GM19239 (cell line): ENCODE measurements at places on chromosomes 2 and 18.

- DNase-seq = no peak
Observed at GRCh38 chr2:26778098-26778497, 7.8 kb upstream of the CENPA start.

DNA sequence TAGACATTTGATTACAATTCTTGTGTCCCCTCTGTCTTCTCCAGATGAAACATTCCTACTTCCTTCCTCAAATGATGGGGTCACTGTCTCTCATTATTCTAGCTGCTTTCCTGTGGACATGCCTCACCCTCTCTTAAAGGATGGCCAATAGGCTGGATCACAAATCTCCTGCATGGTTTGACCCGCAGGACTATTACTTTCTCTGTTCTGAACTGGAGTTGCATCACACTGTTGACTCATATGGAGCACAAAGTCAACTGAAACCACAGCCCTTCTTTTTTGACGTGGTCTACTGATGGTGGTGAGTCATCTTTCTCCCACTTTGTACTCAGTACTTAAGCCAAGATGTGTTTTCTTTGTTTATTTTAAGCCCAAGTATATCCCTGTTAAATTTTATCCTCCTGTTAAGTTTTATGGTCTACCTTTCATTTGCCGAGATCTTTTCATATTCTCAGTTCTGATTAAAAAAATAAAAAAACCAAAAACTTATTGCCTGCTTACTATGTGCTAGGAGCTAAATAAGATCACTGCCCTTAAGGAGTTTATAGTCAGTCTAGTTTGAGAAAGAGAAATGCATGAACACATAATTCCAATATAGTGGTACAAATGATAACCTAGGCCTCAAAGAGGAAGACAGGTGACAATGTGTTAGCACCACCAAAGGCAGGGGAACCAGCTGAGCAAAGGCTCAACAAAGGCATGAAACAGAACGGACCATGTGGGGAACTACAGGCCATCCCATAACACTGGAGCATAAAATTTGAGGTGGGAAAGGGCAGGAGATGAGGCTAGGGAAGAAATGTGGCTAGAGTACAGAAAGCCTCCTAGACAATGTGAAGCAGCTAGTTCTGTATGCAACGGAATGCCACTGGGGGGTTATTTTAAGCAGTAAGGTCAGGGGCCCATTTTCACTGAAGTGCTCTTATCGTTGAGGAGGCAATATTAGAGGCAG is 67.6 kb upstream of the ZFP36L2 start:
- peak; percentile 77 for DNase-seq

GRCh38 chr2:234533626-234534025 is 36.7 kb upstream of the ARL4C start:
- DNase-seq = no peak

DNA sequence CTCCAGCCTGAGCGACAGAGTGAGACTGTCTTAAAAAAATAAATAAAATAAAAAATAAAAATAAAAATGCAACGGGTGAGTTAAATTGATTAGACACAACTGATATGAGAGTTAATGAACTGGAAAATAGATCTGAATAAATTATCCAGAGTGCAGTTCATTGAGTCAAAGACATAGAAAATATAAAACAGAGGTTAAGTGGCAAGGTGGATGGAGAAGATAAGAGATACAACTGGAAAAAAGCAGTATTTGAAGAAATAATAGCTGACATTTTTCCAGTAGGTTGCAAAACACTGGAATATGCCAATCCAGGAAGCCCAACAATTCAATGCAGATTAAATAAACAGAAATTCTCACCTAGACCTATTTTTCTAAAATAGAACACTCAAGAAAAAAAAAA is 10.7 kb downstream of the CGREF1 start:
- DNase-seq = no peak

- no peak for DNase-seq
Observed at GRCh38 chr2:68738906-68739594, 4.4 kb downstream of the ARHGAP25 start.

GRCh38 chr2:232882085-232882484 is 12.0 kb downstream of the SNORC start:
- DNase-seq = no peak

GRCh38 chr18:47983055-47983454 is 52.6 kb upstream of the SMAD2 start:
- DNase-seq = no peak

GRCh38 chr18:2902327-2902726 is 55.5 kb downstream of the EMILIN2 start:
- no peak for DNase-seq

DNA sequence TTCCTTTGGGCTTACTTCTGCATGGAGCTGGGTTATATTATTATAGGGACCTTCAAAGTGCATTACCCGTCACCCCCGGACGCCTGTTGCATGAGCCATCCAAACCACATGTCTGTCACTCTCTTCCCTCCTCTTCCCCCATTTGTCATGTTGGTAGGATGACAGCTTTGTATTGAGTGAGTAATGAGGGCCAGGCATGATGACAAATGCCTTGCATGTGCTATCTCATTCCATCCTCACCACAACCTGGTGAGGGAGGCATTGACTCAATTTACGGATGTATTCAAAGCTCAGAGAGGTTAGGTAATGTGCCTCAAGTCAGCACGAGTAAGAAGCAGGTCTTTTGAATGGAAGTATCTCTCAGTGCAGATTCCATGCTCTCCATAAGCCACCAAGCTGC is 510.5 kb upstream of the TNP1 start:
- no peak for DNase-seq

DNA sequence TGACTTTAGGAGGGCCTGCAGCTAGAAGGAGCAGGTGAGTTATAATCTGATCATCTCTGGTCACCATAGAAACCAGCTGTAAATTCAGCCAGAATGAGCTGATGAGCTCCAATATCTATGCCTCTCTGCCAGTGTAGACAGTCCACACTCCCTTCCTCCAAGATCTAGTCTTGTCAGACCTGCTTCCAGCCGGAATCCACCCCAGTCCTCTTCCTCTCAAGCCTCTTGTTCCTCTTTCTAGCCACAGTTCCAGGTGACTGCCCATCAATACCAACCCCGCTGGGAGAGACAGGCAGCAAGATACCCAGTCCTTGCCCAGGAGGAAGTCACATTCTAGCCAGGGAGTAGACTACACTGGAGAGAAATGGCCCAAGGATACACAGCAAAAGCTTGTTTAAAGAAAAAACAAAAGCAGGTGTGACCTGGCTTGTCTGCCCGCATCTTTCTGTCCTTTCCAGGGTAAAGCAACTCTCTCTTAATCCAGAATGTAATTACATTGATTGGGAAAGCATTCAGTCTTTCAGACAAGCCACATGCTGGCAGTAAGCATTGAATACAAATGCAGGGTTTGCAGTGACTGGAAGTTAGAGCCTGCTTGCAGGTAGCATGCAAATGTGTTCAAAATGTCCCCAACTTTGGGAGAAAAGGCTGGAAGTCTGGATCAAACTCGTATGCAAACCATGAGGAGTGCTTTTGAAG is 9.0 kb upstream of the SLC35F6 start:
- DNase-seq = no peak

- DNase-seq = no peak
Observed at GRCh38 chr2:5695654-5696403, 3.6 kb downstream of the SOX11 start.

- DNase-seq = no peak
Observed at GRCh38 chr2:109351164-109351756, 222.3 kb downstream of the SH3RF3 start.

DNA sequence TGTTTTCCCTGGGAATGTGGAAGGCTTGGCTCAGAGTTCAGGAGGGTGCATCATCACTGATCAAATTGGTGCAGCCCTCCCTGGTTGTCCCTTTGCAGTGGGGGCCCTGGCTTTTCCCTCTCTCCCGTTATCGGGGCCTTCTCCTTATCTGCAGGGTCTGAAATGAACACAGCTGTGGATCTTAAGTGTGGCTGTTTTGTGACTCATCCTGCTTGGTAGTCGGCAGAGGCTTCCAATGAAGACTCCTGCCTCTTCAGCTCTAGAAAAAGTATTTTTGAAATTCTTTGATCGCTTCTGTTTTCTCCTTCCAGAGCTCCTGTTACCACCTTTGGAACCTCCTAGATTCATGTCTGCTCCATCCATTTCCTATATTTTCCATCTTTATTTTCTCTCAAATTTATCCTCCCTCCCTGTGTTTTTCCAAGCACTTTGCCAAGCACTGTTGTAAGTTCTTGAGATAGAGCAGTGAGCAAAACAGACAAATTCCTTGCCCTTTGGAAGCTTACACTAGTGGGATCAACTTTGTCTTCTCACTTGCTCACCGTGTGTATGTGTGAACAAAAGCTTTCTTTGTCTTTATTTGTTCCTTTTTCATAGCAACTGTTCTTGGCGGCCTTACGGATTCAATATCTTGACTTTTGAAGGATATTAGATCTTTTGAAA is 45.7 kb downstream of the RALB start:
- DNase-seq = no peak

DNA sequence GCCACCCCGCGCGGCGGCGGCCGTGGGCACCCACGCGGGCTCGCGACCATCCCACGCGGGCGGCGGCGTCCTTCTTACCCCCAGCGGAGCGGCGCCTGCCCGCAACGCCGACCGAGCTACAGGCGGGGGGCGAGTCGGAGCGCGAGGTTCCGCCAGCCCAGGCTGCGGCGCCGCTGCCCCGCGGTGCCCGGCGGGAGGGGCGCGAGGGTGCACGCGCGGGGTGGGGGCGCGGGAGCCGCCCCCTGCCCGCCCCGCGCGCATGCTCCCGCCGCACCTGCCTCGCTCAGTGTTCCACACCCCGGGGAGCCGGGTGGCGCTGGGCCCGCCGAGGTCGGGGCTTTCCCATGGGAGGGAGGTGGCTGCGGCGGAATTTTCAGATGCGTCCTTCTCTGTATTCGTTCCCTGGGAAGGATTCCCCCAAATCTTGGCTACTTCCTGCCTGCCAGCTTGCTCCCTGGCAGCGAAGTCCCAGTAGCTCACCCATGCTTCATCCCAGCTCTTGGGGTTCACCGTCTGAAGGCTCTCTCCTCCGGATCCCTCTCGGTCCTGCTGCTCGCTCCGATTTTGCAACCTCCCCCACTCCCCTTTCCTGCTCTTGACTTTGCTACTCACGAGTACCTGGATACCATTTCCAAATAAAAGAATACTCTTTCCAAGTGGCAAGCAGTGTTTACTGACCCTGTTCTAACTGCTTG is at the start of gene L3MBTL4:
Gene L3MBTL4, minus strand, starts transcription at position 189 of the 695 bp plus-strand sequence. CDS start 103,286 bp downstream, outside the sequence.
- peak; percentile 45 for DNase-seq

DNA sequence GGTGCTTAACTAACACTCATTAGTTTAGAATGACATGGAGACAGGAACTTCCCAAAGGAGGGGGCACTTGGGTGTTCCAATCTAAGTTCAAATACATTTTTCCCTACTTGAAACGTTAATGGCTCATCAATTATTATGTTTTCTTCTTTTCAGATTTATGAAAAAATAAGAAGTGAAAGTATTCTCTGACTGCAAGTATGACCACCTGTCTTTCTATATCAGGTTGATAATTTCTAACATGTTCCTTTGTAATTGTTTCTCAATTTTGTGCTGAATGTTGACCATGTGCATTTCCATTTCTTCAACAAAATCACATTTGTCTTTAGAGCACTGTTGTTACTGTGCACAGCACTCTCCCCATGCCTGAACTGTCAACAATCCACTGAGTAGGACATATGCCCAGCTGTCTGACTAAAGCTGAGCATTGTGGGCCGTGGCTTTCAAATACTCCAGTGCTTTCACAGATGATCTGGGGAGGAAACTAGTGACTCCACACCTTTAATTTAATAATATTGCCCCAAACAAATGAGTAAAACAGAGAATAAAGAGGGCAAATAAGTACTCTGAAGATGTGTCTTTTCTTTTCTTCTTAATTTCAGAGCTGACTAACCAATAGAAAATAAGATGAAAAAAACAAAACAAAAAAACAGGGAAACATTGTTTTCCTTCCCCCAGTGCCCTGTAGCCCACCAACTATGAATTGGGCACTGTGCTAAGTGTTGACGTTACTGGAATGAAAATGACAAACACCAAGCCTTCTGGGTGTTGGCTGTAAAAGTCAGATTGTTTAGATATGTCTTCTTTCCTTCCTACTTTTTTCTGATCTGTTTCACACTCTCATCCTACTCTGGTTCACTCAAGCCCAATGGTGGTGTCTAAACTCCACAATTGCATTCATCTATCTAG is 16.0 kb downstream of the LANCL1 start:
- no peak for DNase-seq

GRCh38 chr2:191629001-191629453 is 48.9 kb upstream of the NABP1 start:
- DNase-seq = no peak

- DNase-seq = no peak
Observed at GRCh38 chr2:96413323-96413722, 77.8 kb downstream of the NCAPH start.

DNA sequence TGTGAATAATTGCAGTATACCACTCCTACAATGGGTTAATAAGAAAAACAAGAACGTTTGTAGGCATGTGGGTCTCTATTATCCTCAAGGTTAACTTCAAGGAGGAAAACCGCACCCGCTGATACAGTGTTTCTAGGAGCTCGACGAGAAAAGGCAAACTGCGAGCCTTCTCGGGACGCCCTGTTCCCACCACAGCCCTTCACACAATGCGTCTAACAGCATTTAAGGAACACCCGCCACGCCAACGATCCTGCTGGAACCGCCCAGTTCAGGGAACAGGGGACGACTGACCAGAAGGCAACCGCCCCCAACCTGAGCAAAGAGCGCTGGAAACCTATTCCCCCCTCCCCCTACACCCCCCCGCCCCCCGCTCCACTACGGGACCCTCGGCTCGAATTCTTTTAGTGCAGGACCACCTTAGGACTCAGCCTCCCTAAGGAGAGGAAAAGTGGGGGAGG is 710 bp upstream of the TMSB10 start:
- no peak for DNase-seq
